ENCODE measurements at places on chromosomes 7 and 10.

GRCh38 chr7:78863281-78863680 lies 590.2 kb downstream of the MAGI2 start:
- DNase-seq = no peak

GRCh38 chr7:778271-778967 lies 51.3 kb upstream of the PRKAR1B start:
- no peak for DNase-seq

DNA sequence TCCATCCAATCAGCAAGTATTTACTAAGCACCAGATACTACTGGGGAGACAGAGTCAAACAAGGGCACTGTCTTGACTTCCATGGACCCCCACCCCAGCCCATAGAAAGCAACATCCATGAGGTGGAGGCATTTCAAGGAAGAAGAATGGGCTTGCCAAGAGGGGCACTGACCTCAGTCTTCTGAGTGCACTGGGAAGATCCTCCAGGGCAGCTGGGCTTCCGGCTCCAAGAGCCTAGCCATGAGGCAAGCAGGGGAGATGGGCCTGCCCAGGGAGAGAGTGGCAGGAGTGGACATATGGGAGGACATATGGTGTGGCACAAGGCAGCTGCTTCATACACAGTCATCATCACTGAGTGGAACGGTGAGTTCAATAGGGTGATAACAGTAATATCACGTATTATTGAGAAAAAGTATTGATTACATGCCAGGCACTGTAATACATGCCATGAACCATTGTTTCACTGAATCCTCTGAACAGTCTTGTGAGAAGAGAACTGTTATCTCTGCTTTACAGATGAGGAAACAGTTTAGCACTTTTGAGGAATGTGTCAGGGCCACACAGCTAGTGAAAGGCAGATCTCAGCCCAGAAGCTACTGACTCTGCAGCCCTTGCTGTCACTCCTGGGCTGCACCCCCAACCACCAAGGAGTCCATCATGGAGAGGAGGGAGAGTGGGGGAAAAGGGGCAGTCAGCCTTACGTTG lies 331.7 kb upstream of the ZMIZ1 start:
- no peak for DNase-seq

- no peak for DNase-seq
Measured at GRCh38 chr7:157711353-157711888, 374.6 kb downstream of the DNAJB6 start.

DNA sequence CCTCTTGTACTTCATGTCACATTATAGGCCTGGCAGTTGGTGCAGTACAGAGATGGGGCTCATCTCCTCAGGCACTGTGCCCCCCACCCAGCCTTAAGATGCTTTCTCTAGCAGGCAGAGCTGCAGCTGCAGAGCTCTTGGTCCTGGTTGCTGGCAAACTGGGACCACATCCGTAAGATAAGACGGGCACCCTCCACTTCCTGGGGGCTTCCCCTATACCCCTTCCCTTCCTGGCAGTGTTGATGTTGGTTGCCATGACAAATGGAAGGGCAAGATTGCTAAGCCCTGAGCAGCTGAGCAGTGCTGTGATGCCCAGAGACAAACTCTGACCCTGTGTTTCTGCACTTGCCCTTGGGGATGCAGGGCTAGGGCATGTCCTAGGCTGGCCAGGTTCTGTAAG lies 103.4 kb upstream of the ANLN start:
- no peak for DNase-seq

DNA sequence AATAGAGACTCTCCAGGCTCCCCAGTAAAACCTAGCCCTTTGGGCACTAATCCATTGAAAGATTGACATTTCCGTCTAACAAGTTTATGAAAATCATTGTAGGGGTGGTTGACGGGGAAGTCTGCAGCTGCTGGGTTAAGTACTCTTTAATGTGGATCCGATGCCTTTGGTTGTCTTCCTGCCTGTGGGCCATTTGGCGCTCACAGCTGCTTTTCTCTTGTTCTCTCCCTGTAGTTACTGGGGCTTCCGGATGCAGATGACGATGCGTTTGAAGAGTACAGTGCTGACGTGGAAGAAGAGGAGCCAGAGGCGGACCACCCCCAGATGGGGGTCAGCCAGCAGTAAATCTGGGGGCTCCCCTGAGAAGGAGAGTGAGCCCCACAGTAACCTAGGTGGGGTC lies 22.4 kb downstream of the MTURN start:
- DNase-seq = no peak

- no peak for DNase-seq
Measured at GRCh38 chr7:82423446-82423845, 20.1 kb downstream of the CACNA2D1 start.

DNA sequence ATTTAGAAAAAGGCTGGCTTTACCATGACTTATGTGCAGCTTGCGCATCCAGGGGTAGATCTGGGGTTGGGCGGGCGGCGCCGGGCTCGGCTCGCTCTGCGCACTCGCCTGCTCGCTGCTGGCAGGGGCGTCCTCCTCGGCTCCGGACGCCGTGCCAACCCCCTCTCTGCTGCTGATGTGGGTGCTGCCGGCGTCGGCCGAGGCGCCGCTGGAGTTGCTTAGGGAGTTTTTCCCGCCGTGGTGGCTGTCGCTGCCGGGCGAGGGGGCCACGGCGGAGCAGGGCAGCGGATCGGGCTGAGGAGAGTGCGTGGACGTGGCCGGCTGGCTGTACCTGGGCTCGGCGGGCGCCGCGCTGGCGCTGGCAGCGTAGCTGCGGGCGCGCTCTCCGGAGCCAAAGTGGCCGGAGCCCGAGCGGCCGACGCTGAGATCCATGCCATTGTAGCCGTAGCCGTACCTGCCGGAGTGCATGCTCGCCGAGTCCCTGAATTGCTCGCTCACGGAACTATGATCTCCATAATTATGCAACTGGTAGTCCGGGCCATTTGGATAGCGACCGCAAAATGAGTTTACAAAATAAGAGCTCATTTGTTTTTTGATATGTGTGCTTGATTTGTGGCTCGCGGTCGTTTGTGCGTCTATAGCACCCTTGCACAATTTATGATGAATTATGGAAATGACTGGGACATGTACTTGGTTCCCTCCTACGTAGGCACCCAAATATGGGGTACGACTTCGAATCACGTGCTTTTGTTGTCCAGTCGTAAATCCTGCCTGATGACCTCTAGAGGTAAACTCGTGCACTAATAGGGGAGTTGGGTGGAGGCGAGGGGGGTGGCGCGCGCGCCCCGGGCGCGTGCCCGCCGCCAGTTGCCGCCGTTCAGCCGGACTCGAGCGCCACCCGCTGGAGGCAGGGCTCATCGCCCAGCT lies at the start of gene HOXA5:
TSS of gene HOXA5 (minus strand) at position 659 of the 927 bp plus-strand sequence. CDS start at position 585, 74 bp downstream.
- DNase-seq = no peak

- DNase-seq = no peak
Measured at GRCh38 chr7:151235091-151235787, 3.0 kb downstream of the CHPF2 start.

All from NCI-H187 treated with DMSO at 0.1 percent for 48 hours (cell line).